ENCODE measurements at places on chromosomes 11 and 22.

DNA sequence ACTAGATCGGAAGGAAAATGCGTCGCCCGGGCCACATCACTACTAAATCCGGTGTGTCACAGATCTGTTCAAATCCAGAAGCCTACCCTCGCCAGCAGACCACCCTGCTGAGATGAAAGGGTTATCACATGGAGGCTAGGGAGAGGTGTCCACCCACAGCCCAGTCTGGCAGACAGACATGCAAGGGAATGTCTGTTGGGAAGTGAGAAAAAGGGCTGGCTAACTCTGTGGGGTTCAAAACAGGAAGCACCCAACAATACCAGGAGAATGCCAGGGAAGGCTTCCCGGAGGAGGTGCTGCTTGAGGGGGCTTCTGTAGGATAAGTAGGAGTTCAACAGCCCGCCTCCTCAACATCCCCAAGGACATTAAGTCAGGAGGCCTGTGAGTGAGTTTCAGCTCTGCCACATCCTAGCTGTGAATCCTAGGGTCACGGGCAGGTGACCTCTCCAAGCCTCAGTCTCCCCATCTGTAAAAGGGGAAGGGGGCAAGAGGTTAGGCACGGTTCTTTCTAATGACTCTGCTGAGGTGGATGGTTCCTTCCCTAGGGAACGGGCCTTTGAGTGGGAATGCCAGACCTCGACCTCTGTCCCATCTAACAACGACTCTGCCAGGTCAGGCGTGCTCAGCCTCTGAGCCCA, 1.1 kb downstream of the TPST2 start:
- DNase-seq, result no peak

GRCh38 chr22:19703869-19704268, 10.4 kb upstream of the SEPTIN5 start:
- peak; percentile 33 for DNase-seq

DNA sequence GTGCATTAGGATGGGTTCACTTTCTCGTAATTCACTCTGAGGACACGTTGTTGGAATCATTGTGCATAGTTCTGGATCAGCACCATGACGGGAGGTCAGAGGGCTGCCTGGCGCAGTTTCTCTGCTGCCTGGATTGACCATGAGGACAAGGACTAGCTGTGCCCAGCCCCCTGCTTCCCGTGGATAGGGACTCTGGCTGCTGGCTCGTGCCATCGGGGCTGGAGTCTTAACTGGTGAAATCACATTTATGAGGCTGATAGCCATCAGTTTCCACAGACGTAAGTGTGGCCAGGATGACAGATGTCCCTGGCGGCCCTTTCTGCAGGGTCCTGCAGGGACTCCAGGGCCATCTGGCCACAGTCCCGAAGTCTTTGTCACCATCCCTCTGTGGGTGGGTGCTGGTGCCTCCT, 24.1 kb upstream of the GRAMD4 start:
- DNase-seq, result no peak

DNA sequence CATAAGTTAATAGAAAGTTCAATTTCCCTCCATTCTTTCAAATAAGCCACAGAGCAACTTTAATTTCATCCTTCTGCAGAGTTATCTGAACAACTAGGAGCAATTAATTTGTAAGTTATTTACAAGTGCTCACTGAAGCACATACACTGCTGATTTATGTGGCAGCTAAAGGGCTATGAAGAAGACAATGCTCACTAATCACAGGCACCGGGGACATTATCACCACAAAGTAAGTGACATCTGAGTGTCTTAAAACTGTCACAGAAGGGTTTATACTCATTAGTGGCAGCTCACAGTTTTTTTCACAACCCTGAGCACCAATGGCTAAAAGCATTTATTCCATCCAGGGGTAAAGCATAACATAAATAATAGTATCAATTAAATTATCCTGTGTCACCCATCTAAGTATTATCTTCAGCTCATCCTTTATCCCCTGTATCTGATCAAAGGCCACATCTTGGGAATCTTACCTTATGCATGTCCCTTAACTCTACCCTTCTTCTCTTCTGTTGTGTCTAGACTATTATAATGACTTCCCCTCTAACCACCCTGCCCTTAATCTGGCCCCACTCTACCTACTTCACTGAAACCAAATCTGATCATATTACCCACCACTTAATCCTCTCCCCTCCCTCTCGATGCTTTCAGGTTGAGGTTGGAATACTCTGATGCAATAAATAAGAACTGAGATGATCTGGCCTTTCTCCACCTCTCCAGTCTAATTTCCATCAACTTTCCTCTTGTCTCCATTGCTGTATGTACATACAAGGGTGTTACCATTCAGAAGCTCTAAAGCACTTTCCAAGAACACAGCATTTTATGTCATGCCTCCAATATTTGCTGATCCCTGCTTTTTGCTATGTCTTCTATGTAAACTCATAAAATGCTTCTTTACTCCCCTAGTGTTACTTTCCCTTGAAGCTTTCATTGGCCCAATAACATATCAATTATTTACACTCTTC, 252.7 kb downstream of the CASP12 start:
- DNase-seq, result no peak

DNA sequence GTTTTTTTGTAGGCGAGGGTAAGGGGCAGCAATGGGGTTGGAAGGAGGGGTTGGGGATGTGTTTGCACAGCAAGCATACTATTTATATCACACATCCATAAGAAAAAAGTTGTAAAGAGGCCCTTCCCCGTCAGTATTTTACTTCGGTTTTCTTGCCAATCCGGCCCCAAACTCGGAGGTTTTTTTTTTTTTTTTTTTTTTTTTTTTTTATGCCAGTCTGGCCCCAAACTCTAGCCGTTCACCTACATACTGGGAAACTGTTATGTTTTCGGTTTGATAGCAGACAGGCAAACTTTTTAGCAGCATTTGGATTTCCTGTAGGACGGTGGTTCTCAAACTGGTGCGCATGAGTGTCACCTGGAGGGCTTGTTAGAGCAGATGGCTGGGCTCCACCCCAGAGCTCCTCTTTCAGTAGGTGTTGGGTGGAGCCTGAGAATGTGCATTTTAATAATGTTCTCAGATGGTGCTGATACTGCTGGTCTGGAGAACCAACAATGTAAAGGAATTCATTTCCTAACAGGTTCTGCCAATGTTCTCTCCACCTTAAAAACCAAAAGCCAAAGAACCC, 76.5 kb upstream of the ZBED5 start:
- peak; percentile 42 for DNase-seq

GRCh38 chr11:83827940-83828554, 541.9 kb upstream of the CCDC90B start:
- DNase-seq, result no peak

DNA sequence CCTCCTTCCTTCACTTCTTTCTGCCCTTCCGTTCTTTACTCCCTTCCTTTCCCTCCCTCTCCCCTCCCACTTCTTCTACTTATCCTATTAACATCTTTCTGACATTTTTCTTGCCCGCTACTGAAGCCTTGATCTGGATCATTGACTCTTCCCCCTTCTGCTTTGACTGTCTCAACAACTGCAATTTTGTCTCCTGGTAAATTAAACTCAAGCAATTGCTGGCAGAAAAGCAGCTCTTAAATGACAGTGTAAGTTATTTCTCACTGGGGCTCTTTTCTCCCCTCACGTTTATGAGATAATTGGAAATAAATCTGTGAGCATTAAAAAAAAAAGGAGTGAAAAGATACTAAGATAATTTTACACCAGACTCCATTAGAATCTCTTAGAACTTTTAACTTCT, 120.0 kb downstream of the SLC17A6 start:
- DNase-seq, result no peak
